ENCODE measurements at places on chromosomes 4 and X.
A peak's percentile ranks its signal among the peaks of the same experiment; 100 is the strongest.

DNA sequence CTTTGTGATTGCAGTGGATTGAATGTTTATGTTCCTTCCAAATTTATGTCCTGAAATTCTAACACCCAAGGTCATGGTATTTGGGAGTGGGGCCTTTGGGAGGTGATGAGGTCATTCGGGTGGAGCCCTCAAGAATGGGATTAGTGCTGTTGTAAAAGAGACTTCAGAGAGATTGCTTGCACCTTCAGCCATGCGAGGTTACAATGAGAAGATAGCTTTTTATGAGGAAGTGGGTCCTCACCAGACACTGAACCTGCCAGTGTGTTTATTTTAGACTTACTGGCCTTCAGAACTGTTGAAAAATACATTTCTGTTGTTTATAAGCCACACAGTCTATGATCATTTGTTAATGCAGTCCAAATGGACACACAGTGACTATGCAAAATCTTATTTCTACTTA lies 161.0 kb upstream of the GPRIN3 start:
- DNase-seq: no peak

- DNase-seq: no peak
Observed at GRCh38 chr4:153028535-153028934, 92.4 kb downstream of the FHDC1 start.

DNA sequence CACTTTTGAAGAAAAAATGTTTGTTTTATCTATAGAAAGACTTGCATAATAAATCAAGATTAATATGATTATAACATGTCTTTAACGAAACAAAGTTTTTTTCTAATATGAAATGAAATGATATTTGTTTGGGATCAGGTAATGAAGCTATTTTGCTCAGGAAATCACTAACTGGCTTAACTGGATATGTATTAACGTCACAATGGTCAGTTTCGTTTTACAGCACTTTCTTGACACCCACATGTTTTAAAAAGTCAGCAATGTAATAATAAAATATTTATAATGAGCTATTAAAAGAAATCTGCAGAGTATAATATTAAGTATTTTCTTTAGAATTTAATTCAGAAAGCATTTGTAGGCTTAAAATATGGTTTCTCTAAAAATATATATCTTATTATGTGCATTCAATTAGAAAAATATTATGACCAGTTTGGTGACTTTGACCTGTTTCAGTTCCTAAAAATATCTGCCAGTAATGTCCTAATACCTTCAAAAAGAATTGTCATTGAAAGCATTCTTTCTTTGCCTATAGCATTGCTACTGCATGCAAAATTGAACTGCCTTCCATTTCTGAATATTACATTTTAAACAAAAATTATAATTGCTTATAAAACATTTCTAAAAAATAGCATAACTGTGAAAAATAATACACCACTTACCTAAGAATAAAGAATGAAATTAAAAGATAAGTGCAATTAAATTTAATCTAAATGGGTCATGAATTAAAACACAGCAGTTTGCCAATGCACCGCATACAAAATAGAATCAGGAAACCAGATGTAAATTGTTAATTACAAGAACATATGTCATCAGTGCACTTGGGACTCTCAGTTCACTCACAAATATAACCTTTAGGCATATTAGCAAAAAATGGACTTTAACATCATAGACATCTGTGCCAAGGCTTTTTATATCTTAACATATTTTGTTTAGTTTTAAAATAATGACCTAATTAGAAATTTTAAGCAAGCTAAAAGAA lies 31.6 kb downstream of the TIGD2 start:
- DNase-seq: no peak

DNA sequence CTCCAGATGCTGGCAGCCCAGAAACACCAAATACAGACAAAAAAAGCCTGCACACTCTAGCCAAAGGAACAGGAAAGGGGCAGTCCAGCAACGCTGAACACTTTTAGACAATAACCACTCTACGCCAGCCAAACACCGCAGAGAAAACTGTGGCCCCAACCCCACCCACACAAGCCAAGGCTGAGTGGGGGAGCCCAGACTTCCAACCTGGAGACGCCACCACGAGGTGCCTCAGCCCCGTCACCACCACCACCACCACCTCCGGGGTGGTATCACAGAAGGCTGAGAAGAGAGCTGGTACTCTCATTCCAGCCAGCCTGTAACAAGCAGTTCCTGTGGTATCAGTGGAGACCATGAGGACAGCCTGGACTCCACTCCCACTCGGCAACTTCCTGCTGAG lies 22.8 kb downstream of the MEPE start:
- DNase-seq: no peak

- no peak for DNase-seq
Observed at GRCh38 chrX:120476714-120477113, 7.6 kb upstream of the LAMP2 start.

DNA sequence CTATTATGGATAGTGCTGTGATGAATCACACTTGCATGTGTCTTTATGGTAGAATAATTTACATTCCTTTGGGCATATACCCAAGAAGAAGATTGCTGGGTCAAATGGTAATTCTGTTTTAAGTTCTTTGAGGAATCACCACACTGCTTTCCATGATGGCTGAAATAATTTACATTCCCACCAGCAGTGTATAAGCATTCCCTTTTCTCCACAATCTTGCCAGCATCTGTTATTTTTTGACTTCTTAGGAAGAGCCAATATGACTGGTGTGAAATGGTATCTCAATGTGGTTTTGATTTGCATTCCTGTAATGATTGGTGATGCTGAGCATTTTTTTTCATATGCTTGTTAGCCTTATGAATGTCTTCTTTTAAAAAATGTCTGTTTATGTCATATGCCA lies 1120.2 kb downstream of the ARAP2 start:
- no peak for DNase-seq

DNA sequence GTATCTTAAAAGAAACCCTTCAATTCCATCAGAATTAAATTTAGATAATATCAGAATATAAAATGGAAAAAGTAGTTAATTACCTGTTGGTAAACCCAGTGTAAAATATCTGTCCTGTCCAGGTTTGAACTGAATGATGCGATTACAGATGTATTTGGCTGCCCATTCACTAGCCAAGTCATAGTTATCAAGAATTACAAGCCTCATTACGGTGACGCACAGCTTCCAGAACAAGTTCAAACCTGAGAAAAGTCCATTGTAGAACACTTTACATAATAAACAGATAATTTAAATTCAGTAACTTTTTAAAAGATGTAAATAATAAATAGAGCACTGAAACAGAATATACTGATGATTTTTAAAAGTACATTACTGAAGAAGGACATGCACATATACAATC lies 4.4 kb downstream of the GNPDA2 start:
- DNase-seq: no peak

DNA sequence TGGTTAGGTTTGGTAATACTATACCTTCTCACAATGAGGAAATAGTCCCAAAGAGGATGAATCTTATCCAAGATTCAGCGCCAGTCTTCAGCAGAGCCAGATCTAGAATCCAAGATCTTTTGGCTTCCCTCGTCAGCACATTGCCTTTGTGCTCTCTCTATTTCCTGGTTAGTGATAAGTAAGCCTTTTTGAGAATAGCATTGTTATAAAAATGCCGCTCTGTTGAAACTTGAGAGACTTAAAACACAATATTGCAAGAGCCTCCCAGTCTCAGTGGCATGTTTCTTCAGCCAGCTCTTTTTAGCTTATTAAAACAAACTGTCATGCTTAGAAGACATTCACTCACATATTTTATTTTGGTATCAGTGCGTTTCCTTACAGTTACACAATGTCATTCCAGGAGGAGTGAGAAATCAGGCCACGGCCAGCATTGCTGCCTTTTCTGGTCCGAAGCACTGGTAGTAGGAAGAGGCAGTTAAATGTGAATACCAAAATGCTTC lies 141.4 kb downstream of the KLHL8 start:
- peak; percentile 49 for DNase-seq

DNA sequence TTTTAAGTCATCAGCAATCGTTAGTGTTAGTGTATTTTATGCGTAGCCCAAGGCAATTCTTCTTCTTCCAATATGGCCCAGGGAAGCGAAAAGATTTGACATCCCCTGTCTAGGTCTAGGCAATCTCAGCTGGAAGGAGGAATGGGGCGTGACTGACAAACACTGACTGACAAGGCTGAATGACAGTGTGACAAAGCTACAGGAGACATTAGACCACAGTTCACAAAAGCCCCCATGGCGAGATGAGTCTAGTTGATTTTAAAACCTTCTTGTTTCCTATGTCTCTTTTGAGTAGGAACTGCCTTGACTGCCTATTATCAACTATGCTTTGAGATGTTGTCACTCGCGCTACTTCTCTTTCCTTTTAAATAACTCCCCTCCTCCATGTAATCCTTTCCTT lies 42.3 kb downstream of the QRFPR start:
- no peak for DNase-seq

DNA sequence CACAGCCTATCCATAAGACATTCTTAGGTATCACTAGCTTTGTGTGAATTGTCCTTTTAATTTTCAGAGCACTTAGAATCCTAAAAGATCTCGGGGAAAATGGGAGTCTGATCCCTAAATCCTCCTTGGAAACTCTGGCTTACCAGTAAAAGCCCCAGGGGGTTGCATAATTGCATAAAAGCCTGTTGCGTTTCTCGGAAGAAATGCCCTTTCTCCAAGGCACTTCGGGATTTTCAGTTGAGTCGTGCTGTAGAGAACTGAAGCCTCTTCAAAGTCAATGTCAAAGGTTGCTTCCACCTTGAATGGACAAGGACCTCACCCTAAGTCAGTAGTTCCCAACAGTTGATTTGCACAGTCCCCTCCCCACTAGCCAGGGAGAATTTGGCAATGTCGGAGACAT lies 20.8 kb downstream of the FAM184B start:
- no peak for DNase-seq

GRCh38 chr4:102759831-102760644 lies 730 bp downstream of the MANBA start:
- peak; percentile 55 for DNase-seq

DNA sequence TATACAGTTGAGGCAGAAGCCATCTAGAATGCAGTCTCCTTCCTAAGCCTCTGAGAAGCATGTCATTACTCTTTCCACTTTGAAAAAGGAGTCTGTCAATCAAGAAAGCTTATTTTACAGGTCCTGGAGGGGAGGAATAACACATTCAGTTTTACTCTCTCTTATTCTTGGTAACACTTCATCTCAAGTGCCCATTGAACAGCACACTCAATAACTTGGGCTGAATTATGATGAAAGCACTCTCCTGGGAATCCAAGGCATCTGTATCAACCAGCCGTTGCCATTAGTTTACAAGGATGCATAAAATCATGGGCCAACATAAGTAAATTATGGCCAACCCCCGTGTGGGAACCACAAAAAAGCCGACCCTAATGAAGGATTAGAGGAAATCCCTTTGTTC lies 282.4 kb downstream of the C4orf33 start:
- DNase-seq: no peak

DNA sequence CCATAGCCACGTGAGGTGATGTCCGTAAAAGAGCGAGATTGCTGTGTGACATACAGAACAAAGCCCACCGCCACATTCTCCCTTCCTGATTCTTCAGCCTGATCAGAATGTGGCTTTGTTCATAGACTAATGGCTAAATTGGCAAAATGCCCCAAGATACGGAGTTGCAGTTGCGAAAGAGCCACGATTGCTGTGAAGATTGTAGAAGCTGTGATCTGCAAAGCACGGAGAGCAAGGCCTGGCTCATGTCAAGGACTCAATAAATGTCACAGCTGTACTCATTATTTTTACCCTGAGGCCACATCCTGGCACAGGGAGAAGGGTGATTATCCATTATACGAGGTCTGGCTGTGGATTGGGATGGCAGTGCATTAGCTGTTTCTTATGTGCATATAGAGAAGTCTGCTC lies 34.2 kb downstream of the ARSD start:
- DNase-seq: peak; percentile 68

GRCh38 chrX:150767475-150768131 lies 74.4 kb downstream of the MTMR1 start:
- DNase-seq: peak; percentile 27

DNA sequence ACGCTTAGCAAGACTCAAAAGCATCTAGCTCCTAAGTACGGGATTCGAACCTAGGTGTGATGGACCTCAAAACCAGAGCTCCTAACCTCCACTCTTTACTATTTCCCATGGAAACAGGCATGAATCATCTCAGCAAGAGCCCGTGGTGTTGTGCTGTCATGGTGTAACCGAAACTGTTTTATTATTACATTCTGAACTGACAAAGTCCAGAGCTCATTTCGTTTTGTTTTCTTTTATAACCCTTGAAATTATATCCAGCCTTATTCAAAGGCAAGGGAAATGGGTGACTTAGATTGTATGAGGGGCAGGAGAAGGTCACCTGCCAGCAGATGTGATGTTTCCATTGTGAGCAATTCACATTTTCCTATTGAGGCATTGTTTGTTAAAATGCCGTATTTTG lies 301.1 kb downstream of the FRMPD4 start:
- DNase-seq: no peak

DNA sequence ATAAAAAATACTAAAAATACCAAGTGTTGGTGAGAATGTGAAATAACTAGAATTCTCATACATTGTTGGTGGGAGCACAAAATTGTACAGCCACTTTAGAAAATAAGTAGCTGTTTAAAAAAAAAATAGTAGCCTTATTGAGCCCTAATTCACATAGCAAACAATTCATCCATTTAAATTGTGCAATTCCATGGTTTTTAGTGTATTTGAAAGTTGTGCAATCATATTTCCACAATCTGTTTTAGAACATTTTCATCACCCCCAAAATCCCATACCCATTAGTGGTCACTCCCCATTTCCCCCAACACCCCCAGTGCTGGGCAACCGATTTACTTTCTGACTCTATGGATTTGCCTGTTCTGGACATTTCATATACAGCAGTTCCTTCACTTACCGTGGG lies 37.1 kb downstream of the STX18 start:
- no peak for DNase-seq

DNA sequence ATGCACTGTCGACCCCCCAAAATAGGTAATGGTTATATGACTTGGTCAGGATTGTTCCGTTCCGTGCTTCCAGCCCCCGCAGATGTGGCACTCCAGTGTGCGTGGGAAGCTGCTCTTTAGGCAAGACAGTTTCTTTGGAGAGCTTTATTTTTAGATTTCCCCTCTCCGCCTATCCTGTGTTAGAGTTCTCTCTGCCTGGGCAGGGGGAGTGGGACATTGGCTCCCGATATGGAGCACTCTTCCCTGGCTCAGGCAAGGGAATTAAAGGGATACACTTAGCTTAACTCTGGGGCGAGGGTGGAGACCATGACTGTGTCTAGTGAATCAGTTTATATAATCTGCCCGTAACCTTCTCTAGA lies 36.0 kb downstream of the DLG3 start:
- no peak for DNase-seq

- no peak for DNase-seq
Observed at GRCh38 chr4:120994521-120994920, 72.0 kb upstream of the PRDM5 start.

- peak; percentile 66 for DNase-seq
Observed at GRCh38 chr4:157898836-157899605, 273.8 kb downstream of the GASK1B start.

GRCh38 chr4:123317211-123317610 lies 79.4 kb upstream of the SPRY1 start:
- DNase-seq: no peak

GRCh38 chr4:72525938-72526337 lies 43.1 kb downstream of the ADAMTS3 start:
- peak; percentile 83 for DNase-seq

DNA sequence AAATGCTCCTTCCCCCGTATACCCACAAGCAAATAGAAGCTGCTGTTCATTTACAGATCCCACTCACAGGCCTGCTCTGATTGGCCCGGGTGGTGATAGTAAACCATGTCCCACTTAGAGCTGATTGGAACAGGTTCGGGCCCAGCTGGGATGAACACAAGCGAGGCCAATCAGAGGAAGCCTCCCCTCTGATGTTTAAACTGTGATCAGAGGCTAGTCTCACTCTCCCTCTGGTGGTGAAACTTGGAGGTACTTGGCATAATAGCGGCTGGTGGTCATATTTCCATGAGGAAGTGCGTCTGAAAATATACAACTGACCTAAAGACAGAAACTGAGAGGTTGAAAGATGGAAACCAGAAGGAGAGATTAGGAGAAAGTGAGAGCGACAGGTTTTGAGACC lies 51.5 kb upstream of the TRPC3 start:
- no peak for DNase-seq

Data from renal cortical epithelial cell (primary cell).